ENCODE measurements at places on chromosomes 3 and 15.

GRCh38 chr3:141735176-141735575, 2.9 kb upstream of the RNF7 start:
- no peak for DNase-seq

DNA sequence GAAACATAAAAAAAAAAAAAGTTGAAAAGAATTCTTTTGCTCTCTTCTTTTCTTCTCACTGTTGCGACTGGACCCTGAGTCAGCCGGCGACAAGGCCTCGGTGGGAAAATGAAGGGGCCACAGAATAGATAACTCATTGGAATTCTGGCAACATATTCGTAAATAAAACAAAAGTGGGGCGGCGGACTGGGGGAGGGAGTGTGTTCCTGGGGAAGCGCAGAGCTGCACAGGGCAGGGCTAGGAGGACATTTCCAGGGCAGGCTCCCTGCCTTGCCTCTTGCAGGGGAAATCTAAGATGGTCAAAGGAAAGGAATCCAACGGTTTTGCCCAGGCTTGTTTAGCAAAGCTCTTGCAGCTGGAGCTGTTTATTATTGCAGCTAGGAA, 1042.8 kb upstream of the NR2F2 start:
- peak; percentile 64 for DNase-seq

- DNase-seq = no peak
These were observed 204.4 kb upstream of the THBS1 start for GRCh38 chr15:39376371-39376909.

- no peak for DNase-seq
These were observed 11.2 kb upstream of the SEC62 start for GRCh38 chr3:169955406-169955805.

GRCh38 chr3:49313896-49314688, 25.8 kb downstream of the USP4 start:
- DNase-seq = no peak

DNA sequence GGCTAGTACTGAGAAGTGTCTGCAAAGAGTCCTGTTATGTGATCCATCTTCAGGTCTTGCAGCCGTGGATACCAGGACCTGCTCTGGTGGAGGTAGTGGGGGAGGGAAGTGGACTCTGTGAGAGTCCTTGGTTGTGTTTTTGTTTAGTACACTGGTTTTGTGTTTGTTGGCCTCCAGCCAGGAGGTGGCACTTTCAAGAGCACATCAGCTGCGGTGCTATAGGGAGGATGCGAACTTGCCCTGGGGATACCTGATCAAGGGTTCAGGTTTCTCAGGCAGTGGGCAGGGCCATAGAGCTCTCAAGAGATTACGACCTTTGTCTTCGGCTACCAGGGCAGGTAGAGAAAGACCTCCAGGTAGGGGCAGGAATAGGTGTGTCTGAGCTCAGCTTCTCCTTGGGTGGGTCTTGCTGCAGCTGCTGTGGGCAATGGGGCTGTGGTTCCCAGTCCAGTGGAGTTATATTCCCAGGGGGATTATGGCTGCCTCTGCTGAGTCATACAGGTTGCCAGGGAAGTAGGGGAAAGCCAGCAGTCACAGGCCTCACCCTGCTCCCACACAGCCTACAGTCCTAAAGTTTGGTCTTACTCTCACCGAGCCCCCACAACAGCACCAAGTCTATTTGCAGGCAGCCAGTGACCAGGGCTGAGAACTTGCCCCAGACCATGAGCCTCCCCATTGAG, 132.8 kb upstream of the NPHP3 start:
- no peak for DNase-seq

- peak; percentile 85 for DNase-seq
These were observed 27.5 kb downstream of the PLSCR5 start for GRCh38 chr3:146577662-146578061.

GRCh38 chr3:195086341-195086740, 184.6 kb downstream of the XXYLT1 start:
- no peak for DNase-seq

- DNase-seq = no peak
These were observed 698 bp downstream of the MELTF start for GRCh38 chr3:197028728-197029510.

- no peak for DNase-seq
These were observed 178.2 kb upstream of the TGFBR2 start for GRCh38 chr3:30428251-30428650.

DNA sequence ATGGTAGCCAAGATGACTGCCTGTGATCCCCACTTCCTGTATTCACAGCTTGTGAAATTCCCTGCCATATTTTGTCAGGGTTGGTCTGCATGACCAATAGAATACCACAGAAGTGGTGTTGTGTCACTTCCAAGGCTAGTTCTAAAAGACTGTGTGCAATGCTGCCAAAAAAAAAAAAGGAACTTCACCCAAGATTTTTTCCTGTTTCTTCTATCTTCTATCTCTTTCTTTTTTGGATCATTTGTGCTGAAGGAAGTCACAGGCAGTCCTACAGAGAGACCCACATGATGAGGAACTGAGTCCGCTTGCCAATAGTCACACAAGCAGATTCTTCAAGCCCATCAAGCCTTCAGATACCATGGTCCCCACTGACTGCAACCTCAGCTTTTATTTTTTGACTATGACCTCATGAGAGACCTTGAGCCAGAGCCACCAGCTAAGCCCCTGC, 18.1 kb upstream of the RAF1 start:
- DNase-seq = no peak

- DNase-seq = no peak
These were observed 3.4 kb upstream of the COL7A1 start for GRCh38 chr3:48598323-48599076.

- no peak for DNase-seq
These were observed 8.0 kb downstream of the CDAN1 start for GRCh38 chr15:42728972-42729371.

GRCh38 chr3:59518283-59519055, 468.6 kb upstream of the CFAP20DC start:
- no peak for DNase-seq

GRCh38 chr3:29693863-29694262, 413.0 kb downstream of the RBMS3 start:
- no peak for DNase-seq

DNA sequence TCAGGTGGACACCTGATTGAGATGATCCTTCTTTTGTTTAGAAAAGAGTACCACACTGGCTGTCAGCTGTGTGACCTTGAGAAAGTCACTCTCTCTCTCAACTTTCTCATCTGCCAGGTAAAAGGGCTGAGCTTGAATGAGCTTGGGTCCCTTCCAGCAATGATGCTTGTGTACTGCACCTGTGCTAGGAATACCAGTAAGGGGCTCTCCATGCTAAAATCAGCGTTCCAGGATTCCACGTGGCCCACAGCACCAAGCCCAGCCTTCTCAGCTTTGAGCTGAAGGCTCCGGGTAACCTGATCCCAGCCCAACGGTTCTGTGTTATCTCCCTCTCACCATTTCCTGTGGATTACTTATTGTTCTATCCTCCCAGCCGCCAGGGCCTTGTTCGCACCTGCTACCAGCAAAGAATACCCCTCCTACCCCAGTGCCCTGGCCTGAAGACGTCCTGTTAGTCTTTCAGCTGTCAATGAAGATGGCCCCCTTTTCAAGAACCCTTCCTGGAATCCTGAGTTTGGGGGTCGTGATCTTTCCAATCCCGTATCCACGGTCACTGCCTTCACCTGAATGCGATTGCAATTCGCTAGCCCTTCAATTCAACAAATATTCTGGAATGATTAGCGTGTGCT, 54.2 kb upstream of the CGNL1 start:
- no peak for DNase-seq

DNA sequence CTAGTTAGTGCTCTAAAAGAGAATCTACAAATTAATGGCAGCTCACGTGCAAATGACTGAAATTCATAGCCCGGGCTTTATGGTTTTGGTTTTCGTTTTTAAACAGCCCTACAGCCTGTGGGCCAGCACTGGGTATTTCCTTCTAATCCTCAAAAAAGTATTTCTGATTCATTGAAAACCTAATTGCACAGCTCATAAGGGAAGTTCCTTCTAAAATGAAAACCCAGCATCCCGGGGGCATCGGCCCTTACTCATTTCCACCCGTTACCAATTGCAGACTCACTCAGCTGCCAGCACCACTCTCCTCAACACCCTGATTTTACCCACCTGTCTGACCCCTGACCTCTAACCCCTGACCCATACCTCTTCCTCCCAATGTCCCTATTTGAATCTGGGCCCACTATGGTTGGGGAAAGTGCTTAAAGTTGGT, 59.5 kb upstream of the ZNF148 start:
- DNase-seq = no peak

- DNase-seq = peak; percentile 46
These were observed 27.1 kb upstream of the PIK3CB start for GRCh38 chr3:138861798-138862197.

DNA sequence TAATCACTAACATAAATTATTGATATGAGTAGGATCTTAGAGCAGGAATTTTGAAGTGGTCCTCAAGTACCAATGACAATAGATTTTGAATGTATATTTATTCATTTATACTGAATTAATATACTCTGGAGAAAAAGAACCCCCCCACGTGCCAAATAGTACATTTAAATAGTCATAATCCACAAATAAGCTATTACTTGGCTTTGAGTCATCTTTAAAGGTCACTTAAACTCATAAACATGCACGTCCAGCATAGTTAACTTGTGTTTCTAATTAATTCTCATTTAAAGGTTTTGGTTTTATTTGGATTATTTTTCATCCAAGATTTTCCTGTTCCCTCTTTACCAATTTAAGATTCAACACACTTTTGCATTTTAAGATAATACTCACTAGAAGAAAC, 35.1 kb downstream of the FGF7 start:
- no peak for DNase-seq

- no peak for DNase-seq
These were observed 26.6 kb downstream of the DIPK2A start for GRCh38 chr3:143998266-143998665.

DNA sequence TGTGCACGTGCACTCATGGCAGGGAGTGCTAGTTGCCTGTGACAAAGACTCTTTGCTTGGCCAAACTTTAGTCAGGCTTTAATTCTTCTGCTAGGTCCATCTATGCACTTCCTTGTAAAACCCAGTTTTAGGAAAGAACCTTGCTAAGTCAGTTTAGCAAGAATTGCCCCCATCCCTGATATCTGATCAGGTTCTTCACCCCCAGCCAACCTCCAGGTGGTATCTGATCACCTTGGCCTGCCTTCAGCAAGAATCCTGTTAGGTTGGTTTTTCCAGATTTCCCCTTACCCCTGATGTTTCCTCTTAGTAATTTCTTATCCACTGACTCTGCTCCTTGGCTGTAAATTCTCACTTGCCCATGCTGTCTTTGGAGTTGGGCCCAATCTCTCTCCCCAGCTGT, 8.4 kb downstream of the HSPBAP1 start:
- no peak for DNase-seq

DNA sequence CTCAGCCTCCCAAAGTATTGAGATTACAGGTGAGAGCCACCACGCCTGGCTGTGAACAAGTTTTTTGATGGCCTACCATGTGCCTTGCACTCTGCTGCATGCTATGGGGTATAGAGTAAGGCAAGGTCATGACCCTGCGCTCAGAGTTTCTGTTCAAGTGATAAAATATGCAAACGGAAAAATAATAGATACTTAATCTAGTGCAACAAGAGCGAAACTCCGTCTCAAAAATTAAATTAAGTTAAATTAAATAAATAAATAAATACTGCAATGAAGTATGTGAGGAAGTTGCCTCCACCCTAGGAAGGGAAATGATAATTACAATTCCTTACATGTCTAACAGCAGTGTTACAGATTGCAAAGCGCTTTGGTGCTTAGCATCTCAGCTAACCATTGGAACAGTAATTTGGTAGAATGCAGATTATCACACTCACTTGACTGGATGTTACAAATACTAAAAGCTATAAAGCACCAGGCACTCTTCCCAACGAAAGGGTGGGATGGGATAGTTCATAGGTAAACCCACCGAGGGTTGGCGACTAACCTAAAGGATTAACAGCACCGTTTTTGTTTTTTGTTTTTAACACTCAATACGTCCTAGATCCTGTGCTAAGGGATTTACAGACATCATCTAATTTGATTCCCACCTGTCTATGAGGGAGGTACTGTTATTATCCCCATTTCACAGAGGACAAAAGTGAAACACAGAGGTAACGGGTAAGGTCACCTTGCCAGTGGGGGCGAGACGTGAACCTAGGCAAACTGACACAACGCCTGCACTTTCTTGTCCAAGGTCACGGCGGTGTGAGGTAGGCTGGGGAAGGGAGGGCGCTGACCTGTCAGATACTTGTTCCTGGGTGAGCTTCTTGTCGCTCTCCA, 793 bp upstream of the FANCD2 start:
- DNase-seq = no peak

GRCh38 chr3:146184241-146185015, 23.4 kb upstream of the PLOD2 start:
- no peak for DNase-seq

GRCh38 chr3:143412084-143412483, 292.5 kb downstream of the CHST2 start:
- DNase-seq = no peak
